ENCODE measurements at places on chromosomes 2 and 18.

- DNase-seq = no peak
Measured at GRCh38 chr2:60496956-60497355, 56.5 kb downstream of the BCL11A start.

GRCh38 chr2:68519236-68519635 is 51.9 kb downstream of the APLF start:
- no peak for DNase-seq

GRCh38 chr2:215454519-215455246 is 18.8 kb upstream of the FN1 start:
- peak; percentile 55 for DNase-seq

- DNase-seq = peak; percentile 56
Measured at GRCh38 chr18:3478262-3478978, 28.4 kb downstream of the TGIF1 start.

DNA sequence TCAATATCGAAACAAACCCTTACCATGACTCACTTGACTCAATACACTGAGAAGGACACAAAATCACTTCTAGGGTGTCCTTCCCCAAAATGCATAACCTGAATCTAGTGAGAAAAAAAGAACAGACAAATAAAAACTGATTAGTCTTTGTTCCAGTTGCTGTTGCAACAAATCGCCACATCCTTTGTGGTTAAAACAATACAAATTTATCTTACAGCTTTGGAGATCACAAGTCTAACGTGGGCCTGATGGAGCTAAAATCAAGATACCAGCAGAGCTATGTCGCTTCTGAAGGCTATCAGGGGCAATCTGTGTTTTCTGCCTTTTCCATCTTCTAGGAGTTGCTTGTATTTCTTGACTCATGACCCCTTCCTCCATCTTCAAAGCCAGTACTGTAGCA is 541.7 kb downstream of the KCNJ3 start:
- DNase-seq = no peak

GRCh38 chr2:191656391-191656790 is 21.5 kb upstream of the NABP1 start:
- DNase-seq = peak; percentile 89

DNA sequence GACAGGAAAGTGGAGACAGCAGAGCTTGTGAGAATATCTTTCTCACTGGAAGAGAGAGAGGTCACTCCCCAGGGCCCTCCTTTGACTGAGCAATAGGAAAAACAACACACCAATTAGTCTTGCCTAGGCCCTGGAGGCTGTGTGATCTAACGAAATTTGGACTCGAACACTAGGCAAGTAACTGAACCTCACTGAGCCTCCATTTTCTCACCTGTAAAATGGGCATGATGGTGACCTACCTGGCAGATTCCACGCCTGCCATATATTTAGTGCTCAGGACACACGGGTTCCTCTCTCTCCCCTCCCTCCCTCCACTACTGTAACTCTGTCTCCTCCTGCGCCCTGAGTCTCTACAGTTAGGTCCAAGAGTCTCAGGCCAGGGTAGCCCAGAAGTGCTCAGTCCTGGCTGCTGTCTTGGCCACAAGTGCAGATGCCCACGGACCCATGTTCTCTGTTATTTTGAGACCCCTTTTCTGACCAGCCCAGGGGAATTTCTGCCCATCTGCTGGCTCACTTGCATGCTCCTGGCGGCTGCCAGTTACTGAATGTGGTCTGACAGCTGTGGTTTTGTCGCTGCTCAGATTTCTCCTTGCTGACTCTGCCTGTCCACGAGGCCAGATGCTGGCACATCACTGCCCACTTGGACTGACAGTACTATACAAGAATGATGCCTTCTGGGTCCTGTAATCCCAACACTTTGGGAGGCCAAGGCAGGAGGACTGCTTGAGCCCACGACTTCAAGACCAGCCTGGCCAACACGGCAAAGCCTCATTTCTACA is 9.6 kb upstream of the GIGYF2 start:
- no peak for DNase-seq

DNA sequence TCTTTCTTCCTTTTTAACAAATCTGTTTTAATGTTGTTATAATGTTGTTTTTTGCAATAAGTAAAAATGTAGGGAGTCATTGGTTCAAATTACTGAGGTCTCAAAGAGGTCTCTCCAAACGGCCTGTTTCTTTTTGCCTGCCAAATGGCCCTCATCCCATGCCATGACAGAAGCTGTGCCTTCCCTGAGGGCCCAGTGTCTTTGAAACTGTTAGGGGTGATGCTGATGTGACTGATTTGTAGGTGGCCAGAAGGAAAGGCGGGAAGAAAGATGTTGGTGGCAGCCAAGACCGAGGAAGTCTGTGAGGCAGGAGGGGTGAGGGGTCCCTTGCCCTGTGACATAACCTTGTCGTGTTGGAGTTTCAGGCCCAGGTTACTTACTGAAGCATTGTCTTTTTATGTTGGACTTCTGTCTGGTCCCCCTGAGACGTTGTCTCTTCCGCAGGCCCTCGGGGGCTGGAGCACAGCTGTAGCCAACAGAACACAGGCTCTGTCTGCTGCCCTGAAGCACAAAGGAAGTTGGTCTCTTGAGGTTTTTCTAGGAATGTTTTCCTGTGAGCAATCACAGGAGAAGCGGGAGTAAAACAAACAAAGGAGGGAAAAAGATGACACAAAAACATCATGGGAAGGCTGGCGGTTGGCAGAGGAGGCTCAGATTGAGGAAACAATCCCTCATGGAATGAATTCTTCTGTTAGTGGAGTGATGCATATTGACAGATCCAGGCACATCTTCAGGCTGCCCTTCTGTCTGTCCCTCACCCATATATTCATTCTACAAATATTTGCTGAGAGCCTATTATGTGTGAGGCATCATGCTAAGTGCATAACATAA is 4.9 kb upstream of the ST3GAL5 start:
- DNase-seq = peak; percentile 76

DNA sequence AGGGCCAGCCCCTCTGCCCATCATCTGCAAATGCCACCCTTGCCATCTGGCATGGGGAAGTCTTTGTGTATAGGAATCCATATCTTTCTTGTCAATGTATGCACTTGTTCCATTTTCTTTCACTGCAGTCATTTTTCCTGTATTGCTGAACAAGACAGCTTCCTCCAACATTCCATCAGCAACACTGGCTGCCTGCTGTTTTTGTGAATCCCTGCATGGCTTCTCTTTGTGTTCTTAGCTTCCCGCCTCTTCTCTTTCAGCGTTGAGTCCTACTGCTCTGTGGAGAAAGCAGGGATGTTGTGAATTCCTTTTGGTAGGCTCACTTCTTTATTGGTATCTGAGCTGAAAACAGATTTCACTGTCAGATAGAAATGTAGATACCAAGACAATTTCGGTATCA is 150.0 kb downstream of the LPIN1 start:
- DNase-seq = no peak

- no peak for DNase-seq
Measured at GRCh38 chr2:69139778-69140670, 127.0 kb downstream of the ANTXR1 start.

GRCh38 chr2:229586746-229587705 is 127.3 kb downstream of the DNER start:
- DNase-seq = peak; percentile 88

DNA sequence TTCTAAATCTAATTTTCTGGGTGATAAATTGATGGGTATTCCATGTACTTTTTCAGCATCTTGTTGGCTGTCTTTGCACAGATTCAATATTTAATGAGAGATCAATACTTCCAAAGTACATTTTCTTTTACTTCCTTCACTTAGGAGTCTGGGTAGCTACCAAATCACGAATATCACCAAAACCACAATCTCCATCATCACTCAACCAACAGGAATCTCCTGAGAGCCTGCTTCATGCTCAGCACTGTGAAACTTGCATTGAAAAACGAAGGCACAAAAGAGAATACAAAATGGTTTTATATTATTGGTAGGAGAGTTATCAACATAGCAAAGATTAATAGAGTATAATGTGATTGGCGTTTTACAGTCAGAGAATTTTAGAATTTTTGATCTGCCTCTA is 261.5 kb upstream of the DSEL start:
- no peak for DNase-seq

GRCh38 chr2:239660390-239661230 is 259.8 kb upstream of the HDAC4 start:
- peak; percentile 13 for DNase-seq

DNA sequence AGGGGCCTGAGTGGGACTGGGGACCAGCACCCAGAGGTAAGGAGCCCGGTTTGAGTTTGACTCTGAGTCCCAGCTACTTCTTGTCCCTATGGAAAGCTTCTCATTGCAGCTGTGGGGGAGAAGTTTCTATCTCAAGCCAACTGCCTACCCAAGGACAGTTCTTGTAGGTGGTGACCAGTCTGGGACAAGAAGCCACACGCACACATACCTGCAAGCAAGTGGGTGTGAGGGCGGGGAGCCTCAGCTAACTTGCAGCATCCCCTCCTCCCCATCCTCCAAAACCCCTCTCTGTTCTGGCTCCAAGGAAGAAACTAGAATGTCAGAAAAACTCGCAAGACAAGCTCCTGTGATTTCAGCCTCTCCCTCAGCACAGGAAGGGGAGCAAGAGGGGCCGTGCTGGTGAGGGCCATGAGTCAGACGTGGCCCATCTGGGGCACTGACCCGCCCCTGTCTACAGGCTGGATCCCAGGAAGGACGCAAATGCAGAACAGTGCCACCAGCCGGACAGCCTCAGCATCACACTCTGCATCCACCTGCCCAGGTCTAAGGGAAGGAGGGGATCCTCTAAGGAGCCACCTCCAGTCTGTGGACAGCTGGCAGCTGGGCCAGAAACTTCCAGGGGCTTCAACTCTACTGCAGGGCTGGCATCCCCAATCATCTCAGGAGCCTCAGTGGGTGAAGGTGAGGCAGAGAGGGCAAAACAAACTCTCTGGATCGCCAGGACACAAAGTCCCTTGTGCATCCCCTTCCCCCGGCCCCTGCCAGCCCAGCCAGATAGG is 103.4 kb downstream of the TNS1 start:
- peak; percentile 97 for DNase-seq

DNA sequence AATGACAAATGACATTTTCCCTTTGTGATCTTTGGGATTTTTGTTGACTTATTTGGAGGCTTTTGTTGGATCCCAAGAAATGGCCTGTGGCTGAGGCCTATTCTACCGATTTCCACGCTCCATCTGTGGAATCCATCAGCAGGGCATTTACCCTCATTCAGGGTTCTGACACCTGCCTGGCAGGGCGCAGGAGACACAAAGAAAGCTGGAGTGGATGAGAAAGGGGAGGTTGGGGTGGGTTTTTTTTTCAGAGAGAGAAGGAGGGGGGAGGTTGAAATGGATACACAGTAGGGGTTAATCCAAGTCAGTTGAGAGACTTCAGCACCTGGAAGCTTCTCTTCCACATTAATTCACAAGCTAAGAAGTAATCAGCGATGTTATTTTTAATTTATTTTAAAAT is 59.7 kb downstream of the PAX3 start:
- no peak for DNase-seq

- DNase-seq = peak; percentile 49
Measured at GRCh38 chr2:42098571-42099437, 51.0 kb downstream of the PKDCC start.

DNA sequence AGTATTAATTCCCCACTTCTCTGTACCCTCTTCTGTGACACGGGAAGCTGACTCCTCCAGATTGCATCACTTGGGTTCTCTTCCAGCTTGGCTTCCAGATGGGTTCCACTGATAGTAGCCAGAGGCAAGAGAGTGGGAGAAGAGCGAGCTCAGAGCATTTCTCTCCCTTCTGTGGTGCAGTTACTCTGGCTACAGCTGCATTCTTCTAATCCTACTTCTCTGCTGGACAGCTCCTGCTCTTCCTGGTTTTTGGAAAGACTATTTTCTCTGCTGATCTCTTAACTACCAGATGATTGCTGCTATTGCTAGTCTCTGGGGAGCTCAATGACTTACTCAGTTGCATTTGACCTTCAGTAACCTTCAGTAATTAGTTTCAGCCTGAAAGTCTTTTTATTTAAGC is 187.5 kb upstream of the MAP2 start:
- peak; percentile 0 for DNase-seq

Data from GM23248 (cell line).